Activated naive CD4-positive, alpha-beta T cell (primary cell): ENCODE measurements at places on chromosomes 4 and X.

DNA sequence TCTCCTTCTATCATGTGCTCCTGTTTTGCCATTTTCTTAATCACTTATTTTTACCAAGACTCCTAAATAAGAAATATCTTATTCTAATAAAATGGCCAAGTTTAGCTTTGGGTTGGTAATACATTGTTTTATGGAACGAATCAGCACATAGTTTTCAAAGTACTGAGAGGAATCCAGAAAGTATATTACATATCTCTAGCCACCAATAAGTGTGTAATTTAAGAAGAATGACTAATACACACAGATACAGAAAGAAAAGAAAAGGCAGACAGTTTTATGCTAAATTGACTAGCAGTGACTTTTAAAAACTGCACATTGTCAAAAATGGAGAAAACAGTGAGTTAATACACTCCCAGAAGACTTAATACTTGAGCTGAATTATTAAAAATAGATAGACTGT, 167.0 kb upstream of the IL15 start:
- DNase-seq: no peak

DNA sequence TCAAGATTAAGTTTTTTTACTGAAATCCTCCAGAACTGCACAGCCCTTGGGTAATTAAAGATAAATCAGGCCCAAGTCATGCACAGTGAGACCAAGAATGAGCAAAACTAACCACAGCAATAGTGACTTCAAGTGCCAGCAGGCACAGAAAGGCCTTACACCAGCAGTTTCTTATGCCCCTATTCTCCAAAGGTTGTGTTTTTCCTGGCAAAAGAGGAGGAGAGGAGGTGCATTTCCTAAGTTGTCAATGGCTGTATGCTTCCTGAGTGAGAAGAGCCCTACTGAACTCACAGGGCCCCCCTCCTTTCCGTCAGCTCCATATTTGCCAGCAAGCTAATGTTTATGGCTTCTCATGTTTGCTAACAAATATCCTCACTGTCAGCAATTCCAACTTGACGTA, 418.7 kb upstream of the INTU start:
- DNase-seq: no peak

- no peak for DNase-seq
These were observed 4.3 kb downstream of the AMTN start for GRCh38 chr4:70522626-70523025.

GRCh38 chr4:56311299-56311975, 75.9 kb downstream of the AASDH start:
- no peak for DNase-seq

GRCh38 chrX:153626863-153627674, 19.9 kb upstream of the DUSP9 start:
- no peak for DNase-seq
